MV-4-11 (cell line): ENCODE measurements at places on chromosomes 4 and X.

GRCh38 chrX:63514569-63515080, 163.5 kb upstream of the SPIN4 start:
- no peak for DNase-seq

GRCh38 chrX:38929966-38930421, 128.7 kb downstream of the MID1IP1 start:
- DNase-seq, result no peak

- DNase-seq, result no peak
Observed at GRCh38 chr4:179116011-179116410, 1673.8 kb upstream of the AGA start.

DNA sequence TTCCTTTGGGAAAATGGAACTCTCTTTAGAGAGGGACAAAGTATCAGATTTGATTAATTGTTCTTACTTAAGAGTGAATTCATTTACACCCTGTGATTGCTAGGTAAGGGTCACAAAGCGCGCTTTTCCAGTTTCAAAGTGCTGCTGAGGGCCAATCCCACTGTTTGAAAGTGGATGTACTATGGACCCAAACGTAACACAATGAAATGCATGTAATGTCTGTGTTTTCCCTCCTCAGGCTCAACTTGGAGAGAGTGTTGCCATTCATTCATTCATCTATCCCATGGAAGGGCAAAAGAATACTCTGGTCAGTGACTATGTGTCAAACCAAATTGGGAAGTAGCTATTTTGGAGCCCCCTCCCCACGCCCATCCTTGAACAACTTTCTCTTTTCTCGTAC, 16.1 kb downstream of the IGSF1 start:
- no peak for DNase-seq

DNA sequence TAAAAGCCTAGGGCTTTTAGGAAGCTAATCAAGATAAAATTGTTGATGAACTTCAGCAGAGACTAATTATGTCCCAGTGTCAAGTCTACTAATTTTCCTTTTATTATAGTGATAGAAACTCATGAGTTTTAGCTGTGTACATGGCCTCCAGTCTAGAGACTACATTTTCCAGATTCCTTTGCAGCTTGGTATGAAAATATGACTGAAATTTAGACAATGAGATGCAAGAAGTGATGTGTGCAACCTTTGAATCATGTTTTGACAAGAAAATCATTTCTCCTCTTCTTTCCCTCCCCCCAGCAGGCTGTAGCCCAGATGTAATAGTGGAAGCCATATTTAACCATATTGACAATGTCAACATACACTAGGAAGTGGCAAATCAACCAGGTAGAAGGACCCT, 30.3 kb upstream of the IL13RA2 start:
- DNase-seq, result no peak

- no peak for DNase-seq
Observed at GRCh38 chr4:4901877-4902276, 42.4 kb downstream of the MSX1 start.

DNA sequence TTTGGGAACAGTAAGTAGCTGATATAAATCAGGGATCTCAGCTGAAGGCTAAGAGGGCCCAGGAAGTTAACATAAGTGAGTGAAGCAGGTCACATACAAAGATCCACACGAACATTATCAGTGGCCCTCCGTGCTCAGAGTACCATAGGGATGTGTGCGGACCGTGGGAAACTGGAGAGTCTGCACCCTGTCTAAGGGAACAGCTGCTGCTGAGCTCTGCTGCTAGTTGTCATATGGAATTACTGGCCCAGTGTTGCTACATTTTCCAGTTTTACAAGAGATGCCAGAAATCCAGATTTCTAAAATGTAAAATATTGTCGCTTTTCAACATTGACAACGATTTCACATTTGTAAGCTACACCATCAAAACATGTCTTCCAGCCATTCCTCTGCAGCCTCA, 90.5 kb downstream of the RTL5 start:
- DNase-seq, result no peak
